ENCODE measurements at places on chromosomes 2 and 18. TPM values are rescaled to one million over a fixed set of nuclear protein-coding genes. Genes with fewer than 3 reads are reported as not detected.

DNA sequence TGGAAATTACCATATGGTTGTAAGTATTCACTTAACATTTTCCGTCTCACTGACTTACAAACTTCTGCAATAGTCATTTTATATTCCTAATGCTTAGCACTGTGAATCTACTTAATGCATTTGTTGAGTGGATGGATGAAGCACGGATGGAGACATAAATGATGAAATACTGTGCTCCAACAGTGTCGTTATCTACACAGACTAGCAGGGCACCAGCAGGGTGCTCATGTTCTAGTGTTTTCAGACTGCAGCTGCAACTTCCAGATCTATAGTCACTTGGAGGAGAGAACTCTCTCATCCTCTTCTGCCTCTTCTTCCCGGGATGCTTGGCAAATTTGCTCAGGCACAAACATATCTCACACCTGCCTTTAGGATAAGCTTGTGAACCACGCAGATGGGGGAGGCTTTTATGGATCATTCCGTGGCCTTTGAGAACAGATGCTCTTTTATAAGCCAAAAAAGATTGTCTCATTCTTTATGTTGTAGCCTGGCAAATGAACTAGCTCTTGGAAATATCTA lies 797.7 kb downstream of the MBD2 start:
- no peak for ATAC-seq

DNA sequence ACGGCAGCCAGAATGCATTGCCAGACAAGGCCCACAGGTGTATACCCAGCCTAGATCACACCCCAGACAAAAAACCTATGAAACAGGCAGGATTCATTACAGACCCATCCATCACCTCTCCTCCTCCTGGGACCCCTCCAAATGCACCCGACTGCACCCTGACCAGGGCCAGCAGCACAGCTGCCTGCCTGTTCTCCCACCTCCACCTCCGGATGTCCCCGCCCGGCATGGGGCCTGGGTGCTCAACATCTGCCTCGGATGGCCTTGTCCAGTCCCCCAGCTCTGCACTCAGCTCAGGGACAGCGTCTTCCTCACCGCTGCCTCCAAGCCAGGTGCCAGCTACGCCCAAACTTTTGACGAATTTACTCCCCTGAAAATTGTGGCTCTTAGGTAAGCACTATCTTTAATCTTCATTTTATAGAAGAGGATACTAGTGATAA lies 91.1 kb downstream of the TPO start:
- ATAC-seq, result no peak

GRCh38 chr2:134365356-134365755 lies 111.5 kb downstream of the MGAT5 start:
- peak; percentile 62 for ATAC-seq

Gene FOXD4L1
- total RNA-seq, result 0.15 TPM

GRCh38 chr18:55220523-55220922 lies 261.3 kb upstream of the CCDC68 start:
- no peak for ATAC-seq

- no peak for ATAC-seq
These were observed 159.4 kb downstream of the CCDC148 start for GRCh38 chr2:158297120-158297519.

DNA sequence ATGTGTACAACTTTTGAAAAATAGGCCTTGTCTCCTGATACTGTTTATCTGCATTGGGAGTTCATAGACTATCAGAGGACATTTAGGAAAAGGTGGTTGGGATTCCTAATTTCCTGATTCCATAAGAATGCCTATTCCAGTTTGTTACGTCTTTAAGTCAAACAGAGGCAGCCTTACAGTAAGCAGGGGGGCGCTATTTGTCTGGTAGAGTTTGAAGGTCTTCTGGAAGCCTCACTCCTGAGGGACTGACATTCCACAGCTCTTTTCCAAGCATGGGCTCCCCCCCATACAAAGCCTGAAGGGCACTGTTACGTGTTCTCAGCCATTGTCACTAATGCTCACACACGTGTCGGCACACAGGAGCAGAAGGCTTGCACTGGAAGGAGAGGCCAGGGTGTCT lies 154.3 kb downstream of the PTGR3 start:
- no peak for ATAC-seq

Measured in motor neuron (in vitro differentiated cells).